ENCODE measurements at places on chromosomes 3 and 15.

- no peak for DNase-seq
These were observed 8.2 kb upstream of the APEH start for GRCh38 chr3:49665822-49666519.

DNA sequence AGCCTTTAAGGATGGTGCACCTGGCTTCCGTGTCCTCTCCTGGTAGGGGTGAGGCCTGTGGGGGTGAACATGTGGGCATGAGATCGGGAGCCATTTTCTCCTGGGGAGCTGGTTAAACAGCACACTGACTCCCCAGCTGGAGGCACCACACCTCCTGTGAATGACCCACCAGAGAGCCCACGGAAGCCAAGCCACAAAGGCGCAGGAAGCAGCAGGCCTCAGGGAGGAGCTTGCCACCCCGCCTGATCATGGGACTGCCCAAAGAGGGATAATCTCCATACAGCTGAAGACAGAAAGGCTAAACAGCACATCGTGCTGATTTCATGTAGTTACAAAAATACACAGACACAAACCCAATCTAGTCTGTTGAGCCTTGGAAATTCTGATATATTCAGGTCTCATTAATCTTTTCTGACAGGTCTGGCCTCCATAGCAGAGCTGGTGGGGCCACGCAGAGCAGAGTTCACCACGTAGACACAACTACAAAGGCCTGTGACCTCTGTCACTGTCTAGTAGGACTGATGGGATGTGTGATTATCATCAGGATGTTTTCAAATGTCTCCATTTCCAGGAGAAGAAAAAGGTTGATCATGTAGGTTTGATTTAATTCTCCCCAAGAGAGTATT is 75.2 kb downstream of the DUT start:
- DNase-seq: no peak

- DNase-seq: peak; percentile 58
These were observed 352.9 kb downstream of the PTPRG start for GRCh38 chr3:61914276-61914675.

GRCh38 chr3:16407366-16407765 is 106.1 kb downstream of the RFTN1 start:
- no peak for DNase-seq

DNA sequence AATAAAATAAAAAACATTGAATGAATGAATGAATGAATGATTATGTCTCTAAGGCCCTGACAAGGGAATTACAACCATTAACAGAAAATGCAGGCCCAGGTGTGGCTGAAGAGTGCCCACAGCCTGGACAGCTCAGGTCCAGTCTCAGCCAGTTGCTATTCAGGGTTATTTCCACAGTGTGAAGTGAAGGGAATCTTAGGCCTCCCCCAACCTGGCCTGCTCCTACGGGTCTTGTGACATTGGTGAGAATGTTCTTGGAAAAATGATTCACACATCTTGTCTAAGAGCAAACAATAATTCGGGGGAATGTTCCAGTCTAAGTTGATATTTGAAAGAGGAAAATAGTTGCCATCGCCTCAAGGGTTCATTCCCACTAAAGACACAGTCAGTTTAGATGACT is 37.0 kb downstream of the MINDY4B start:
- no peak for DNase-seq

DNA sequence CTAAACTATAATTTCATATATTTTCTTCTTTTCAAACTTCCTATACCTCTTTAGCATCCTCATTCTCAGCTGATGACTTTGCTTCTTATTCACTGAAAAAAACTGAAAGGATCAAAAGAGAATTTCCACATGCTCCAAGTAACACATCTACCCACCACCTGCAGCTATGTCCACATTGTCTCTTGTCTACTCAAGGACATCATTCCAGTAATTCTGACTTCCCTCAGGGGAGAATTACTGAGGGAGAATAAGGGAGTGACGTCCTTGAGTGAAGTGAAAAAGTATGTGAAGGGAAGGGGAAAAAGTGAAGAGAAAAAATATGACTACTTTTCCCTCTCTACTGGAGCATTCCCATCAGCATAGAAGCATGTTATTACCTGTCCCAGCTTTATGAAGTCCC is 32.6 kb downstream of the ETFA start:
- DNase-seq: no peak

- DNase-seq: no peak
These were observed 122.0 kb downstream of the TFDP2 start for GRCh38 chr3:142027300-142027699.

DNA sequence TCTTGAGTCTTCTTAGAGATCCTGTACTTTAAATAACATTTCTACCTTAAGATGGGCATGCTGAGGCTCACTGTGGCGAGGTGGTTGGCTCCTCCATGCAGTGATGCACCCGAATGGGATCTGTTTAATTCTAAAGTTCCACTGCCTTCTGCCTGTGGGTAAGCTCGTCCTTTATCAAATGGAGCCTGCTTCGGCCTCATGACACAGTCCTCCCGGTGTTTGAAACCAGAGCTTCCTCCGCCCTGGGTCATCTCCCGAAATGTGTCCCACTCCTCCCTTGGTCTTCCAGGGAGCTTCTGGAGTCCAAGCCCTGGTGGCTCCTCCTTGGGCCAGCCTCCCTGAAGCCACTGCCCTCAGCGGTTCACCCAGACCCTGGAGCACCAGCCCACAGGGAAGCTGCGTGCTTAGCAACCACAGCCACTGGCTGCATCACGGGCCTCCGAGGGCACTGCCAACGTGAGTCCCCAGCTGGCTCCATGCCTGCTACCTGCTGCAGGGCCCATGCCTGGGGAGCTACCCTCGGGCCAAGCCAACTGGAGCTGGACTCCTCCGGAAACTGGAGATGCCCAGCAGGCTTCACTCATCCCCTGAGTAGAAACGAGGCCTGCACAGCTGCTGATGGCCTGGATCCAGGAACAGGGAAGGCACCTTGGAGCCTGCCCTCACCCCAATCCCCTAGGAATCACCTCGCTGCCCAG is 3.3 kb downstream of the RHCG start:
- no peak for DNase-seq

- no peak for DNase-seq
These were observed 364.7 kb downstream of the EPHB1 start for GRCh38 chr3:135159681-135160247.

DNA sequence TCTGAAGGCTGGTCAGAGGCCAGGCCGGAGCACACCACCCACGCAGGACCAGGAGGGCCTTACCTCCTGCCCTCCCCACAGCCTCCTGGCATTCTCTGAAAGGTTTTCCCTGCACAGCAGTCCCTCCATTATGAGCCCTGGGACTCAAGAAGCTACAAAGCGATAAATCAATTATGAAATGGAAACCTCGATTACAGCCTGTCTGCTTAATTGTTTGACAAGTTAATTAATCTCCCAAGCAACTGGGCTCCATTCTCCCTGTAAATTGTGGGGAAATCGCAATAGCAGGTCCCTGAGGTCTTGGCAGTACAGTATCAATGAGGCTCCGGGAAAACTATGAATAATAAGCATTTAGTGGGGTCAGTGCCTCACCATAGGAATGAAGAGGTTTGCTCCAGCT is 683.5 kb downstream of the NTRK3 start:
- no peak for DNase-seq
